Left renal cortex interstitium (tissue), 4 donors: ENCODE measurements at places on chromosomes 7 and 10. TPM values are rescaled to one million over a fixed set of nuclear protein-coding genes. Genes with fewer than 3 reads are reported as not detected.

DNA sequence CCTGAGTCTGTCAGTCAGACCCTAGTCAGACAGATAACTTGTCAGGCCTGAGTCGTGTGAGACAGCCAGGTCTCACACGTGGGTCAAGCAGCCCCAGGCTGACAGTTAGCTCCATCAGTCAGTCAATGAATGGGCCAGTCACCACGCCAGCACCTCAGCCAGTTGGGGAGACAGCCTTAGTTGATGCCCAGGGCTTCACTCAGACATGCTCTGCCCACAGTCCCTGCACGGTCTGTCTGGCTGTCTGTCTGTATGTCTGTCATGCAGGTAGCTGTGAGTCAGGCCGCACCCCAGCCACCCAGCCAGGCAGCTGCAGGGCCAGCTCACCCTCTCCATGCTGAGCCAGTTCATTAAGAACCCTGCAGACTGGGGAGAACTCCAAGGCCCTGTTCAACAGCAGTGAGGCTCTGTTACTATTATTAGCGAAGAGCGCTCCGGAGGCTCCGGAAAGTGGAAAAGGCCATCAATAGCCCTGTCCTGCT, 141.1 kb upstream of the PCBD1 start:
- DNase-seq = no peak

- no peak for DNase-seq
Observed at GRCh38 chr7:100949933-100950443, 654 bp downstream of the MUC3A start.

The GPR146 gene
- 3.8 TPM for polyA plus RNA-seq

GRCh38 chr7:100682228-100682741, 8.7 kb downstream of the GNB2 start:
- no peak for DNase-seq

GRCh38 chr10:29389935-29390334, 101.1 kb downstream of the LYZL1 start:
- no peak for DNase-seq

GRCh38 chr7:21192657-21193056, 235.2 kb upstream of the SP4 start:
- DNase-seq = no peak

- no peak for DNase-seq
Observed at GRCh38 chr7:79244482-79244881, 209.0 kb downstream of the MAGI2 start.

The PTF1A gene
- polyA plus RNA-seq = not detected

The OPN4 gene
- polyA plus RNA-seq = not detected

DNA sequence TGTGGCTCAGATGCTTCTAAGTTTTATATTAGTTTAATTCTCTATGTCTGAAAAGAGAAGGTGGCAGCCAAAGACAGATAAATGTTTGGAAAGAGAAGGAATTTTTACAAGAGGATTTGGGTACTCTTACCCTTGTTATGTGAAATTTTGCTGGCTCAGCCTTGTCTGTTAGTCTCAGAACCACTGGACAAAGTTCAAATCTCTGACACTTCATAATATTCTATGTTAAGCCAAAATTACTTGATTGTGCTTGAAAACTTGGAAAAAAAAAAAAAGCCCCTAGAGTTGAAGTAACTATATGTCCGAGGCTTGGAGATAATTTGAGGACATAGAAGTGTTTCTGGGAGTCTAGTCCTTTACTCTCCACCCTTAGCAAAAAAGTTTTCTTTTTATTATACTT, 1079.3 kb upstream of the LRRTM3 start:
- DNase-seq = no peak

DNA sequence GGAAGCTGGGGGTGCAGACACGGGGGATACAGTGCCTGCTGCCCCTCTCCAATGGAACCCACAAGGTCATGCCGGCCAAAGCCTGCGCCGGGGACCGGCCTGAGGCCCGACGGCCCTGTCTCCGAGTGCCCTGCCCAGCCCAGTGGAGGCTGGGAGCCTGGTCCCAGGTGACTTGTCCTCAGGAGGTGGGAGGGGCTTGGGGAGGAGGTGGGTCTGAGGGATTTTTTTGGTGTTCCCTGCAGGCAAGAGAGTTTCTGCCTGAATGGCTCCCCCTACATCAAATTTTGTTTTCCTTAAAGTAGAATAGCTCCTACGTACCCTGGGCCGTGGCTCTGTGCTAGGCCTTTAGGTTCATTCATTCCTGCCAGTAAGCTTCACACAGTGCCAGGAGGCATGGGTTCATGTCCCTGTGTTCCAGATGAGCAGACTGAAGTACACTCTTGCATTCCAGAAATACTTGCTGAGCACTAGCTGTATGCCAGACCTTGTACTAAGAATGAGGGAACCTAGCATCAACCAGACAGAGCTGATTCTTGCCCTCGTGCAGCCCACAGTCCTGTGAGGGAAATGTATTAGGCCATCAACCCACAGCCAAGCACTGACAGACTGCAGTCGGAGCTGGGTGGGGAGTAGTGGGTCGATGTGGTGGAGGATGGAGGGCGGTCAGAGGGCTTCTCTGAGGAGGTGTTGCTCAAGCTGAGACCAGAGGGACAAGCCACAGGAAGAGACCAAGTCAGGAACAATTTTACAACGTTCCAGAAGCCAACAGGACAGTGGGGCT, 31.1 kb downstream of the TBATA start:
- DNase-seq = no peak

DNA sequence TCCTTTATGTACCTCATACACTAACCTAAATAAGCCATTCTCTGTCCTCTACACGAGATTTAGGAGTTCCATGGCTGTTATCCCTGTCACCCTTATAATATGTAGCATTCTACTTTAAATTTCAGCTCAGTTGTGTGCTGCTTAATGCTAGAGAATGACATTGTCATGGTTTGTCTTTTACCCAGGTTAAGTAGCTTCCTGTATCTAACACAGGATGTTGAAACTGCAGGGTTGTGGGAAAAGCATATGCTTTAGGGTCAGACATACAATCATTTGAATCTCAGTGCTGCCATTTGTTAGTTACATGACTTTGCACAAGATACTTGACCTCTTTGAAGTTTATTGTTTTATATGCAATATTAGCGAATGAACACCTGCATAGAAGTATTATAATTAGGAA, 235.1 kb upstream of the CACNA2D1 start:
- no peak for DNase-seq

The ICA1 gene
- 19.9 TPM for polyA plus RNA-seq

The ADARB2 gene
- polyA plus RNA-seq = 2.0 TPM

GRCh38 chr10:118161461-118162246, 114.9 kb upstream of the RAB11FIP2 start:
- DNase-seq = no peak
